ENCODE measurements at places on chromosomes 6 and 20.

- DNase-seq = no peak
These were observed 881.9 kb downstream of the QKI start for GRCh38 chr6:164296411-164296810.

GRCh38 chr6:37218511-37218910 is 39.1 kb upstream of the TBC1D22B start:
- DNase-seq = no peak

DNA sequence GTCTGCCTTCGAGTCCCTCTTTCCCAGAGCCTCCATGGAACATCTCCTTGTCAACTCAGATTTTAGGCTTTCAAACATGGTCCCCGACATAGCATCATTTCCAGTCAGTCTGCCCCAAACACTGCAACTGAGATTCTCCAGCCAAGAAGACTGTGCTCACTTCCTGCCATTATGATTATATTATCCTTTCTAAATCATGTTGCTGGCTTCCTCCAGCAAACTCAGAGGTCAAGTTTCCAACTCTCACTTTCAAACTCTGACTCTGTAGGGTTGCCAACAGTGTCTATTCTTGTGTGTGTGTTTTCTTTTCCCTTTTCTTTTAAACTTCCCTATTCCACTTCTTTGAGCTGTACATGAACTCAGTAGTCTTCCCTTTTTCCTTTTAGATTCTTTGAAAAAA is 61.2 kb upstream of the TRAF3IP2 start:
- no peak for DNase-seq

GRCh38 chr20:62725596-62726268 is 17.1 kb downstream of the NTSR1 start:
- no peak for DNase-seq

GRCh38 chr6:21227486-21227885 is 366.1 kb upstream of the SOX4 start:
- no peak for DNase-seq

DNA sequence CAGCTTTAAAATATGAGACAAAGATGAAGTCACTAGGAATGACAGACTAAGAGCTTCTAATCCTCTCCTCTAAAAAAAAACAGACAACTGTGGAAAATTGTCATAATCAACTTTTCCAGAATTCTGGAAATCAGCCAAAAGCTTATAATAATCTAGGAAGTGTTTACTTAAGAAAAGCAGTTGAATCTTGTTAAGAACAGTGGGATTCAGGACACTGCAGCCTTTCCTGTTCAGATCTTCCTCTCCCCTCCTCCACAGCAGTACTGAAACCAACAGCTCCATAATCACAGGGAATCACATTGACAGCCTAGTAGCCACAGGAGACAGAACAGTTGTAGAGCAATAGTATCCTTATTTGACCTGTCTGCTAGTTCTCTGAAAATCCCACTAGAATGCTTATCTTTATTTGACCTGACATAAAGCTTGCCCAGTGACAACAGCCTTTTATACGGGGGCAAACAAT is 41.6 kb downstream of the IBTK start:
- DNase-seq = no peak

DNA sequence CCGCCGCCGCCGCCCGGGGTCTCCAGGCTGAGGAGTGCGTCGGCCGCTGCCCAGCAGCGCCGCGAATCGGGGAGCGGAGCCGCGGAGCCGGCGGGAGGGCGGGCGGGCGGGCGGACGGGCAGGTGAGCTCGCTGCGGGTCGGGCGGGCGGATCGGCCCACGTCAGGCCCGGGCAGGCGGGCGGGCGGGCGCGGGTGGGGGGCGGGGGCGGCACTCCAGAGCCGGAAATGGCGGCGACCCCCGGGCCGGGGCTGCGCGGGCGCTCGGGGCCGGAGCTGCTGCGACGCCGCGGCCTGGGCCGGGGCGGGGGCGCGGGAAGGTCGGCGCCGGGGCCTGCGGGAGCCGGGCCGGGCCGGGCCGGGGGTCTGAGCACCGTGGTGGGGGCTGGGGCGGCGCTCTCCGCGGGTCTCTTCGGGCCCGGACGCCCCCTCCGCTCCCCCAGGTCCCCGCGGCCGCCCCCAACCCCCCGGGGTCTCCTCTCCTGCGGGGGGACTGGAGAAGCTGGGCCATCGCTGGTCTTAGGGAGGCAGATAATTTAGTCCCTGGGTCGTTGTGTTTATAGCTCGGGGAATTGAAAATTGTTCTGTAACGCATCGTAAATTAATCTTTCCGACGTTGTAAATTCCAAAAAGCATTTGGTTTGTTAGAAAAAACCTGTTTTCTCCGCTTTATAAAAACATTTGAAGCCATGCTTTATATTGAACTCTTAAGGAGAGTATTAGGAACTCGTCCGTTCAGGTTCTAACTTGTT is 451 bp downstream of the DNAJC5 start:
- DNase-seq = no peak

DNA sequence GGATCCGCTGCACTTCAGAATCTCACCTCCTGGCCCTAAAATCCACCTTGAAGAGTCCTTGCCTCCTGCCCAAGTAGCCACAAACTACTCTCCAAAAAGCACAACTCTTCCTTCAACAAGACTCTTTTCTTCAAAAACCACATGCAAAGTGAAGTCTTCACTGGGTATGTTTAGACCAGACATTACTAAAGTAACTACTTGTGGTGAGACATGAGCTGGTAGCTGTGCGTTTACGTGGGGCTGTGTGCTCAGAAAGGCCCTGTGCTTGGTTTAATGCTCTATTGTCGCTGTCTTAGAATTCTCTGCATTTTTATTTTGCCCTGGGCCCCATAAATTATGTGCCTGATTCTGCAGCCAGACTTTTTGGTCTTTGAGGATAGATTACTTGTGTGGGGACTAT is 104.4 kb upstream of the HDAC2 start:
- no peak for DNase-seq

GRCh38 chr20:64188682-64189529 is 24.7 kb downstream of the MYT1 start:
- DNase-seq = no peak

DNA sequence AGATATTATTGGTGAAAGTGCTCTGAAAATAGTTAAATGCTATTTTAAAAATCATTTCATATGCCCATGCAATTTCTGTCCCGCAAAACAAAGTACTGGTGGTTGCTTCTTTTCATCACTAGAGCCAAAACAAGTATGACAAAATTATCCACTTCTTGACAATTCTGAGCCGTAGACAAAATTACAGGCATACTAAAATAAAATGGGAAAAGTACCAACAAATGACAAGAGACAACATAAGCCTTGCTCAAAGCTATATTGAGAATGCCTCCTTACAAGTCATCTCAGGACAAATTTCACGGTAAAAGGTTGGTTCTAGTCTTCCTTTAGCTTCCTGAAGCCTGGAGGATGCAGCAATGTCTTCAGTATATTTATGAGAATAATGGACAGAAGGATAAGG is 28.9 kb downstream of the NDRG3 start:
- DNase-seq = no peak

DNA sequence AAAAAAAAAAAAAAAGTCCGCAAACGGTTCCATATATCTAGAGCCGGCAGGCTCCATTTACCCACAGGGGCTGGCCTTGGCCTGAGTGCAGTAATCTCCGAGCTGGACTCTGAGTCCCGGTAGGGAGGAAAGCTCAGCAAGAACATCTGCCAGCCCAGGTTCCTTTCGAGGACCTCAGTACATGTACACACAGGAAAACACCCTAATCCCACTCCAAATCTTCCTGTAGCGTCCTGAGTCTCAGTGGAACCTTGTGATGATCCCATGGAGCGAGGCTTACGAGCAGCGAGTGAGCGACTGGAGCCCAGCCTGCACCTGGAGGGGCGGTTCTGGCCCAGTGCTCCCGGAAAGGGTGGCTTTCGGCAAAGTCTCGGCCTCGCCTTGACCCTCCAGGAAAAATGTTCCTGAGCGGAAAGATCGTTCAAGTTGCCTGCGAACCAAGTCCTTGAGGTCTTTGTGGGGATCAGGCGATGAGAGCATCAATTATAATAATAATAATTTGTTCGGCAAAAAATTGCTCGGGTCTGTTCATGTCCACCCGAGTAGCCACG is 32.1 kb downstream of the PRSS16 start:
- DNase-seq = no peak
